ENCODE measurements at places on chromosomes 5 and 9.

DNA sequence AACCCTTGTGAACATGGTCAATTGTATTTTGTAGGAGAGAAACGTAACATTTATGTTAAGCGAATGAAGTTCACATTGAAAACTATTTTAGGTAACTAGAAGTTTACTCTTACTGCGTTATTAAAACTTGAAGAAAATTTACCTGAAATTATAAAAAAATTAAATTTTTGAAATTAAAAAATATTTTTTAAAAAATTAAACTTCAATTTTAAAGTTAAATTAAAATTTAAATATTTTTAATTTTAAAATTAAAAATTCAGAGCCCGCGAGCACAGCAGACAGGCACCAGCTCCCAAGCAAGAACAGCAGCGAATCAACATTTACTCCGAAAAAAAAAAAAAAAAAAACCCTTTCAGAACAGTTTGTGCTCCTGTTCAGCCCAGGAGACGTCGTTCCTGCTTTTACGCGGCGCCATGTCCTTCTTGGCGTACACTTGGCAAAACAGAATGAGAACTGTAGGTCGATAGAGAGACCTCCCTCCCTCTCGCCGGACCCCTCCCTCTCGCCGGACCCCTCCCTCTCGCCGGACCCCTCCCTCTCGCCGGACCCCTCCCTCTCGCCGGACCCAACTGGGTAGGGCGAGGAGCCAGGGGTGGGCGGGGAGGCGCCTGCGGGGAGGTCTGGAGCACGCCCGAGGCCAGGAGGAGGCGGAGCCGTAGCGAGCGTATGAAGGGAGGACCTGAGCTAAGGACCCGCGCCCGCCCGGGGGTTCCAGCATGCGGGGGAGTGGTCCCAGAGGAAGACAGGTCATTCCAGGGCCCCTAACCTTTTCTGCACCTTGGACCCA lies 235.8 kb downstream of the ROR2 start:
- no peak for DNase-seq

DNA sequence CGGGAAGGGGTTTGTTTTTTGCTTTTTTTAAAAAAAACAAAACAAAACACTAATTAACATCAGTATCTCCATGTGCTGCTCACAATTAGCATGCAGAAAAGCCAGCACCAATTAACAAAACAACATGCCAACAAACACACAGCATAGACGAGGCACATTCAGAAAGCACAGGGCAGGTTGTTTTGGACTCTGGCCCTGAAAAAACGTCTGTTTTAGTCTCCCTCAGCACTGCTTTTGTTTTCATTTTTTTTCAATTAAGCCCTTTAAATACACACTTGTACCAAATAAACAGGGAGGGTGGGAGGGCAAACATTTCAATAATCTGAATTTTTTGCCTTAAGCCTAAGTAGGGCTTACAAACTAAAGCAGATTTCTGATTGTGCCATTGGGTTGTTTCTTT lies 309.6 kb downstream of the DTWD2 start:
- no peak for DNase-seq

- peak; percentile 72 for DNase-seq
These were observed 72.9 kb downstream of the RFK start for GRCh38 chr9:76321195-76321828.

- DNase-seq: no peak
These were observed 31.9 kb downstream of the ARSB start for GRCh38 chr5:78953092-78953800.

DNA sequence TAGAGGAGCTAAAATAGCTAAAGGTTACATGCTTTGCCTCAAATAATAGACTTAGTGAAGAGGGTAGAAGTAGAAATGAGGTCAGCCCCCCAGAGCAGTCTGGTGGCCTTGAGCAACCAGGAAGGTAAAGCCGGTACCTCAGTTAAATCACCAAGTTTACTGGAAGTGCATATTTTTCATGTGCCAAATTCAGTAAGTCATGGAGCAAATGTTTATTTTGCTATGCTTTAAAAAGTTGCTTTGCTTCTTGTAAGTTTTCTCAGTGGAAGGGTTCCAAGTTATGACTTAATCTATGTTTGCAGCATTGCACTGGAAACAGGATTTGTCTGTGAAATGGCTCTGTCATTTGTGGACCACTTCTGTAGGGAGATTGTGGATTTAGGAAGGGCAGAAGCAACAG lies 256.7 kb downstream of the ARRDC3 start:
- DNase-seq: peak; percentile 69

GRCh38 chr5:4306057-4306456 lies 710.4 kb downstream of the IRX1 start:
- no peak for DNase-seq

GRCh38 chr9:109934136-109934856 lies 154.3 kb downstream of the PALM2AKAP2 start:
- no peak for DNase-seq

- no peak for DNase-seq
These were observed 194.8 kb downstream of the SPOCK1 start for GRCh38 chr5:137304226-137304874.

GRCh38 chr5:13143630-13144029 lies 800.9 kb downstream of the DNAH5 start:
- no peak for DNase-seq

DNA sequence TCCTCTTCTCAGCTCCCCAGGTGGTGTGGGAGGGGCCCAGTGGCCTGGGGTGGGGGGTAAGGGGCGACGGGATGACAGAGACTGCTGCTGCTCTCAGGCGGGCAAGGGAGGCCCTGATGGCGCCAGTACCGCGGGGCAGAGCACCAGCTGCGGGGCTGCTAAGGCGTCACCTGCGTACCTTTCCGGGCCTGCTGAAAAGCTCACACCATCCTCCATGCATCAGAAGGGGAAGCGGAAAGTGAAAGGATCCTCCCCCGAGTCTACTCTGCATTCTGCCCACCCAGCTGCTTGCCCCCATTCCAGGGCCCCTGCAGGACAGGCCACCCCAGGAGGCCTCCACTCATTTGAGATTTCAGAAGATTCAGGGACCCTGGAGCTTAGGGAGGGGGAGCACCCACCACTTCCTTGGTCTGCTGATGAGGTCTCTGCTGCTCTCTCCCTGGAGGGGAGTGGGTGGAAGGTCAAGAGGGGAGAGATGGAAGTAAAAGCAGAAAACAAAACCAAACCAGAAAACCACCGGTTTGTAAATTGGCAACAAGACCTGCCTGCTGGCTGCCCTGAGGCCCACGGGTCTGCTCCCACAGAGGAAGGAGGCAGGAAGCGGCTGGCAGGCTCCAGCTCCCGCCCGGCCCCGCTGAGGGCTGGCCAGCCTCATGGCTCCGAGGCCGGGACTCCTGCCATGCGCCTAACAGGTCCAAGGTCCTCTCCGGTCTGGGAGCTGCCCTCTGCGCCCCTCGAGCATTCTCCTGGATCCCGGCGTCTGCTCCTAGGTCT lies 33.6 kb downstream of the PRRT1B start:
- no peak for DNase-seq

- no peak for DNase-seq
These were observed 42.1 kb upstream of the STXBP1 start for GRCh38 chr9:127569886-127570401.

GRCh38 chr9:121509180-121509579 lies 9.5 kb upstream of the GGTA1 start:
- no peak for DNase-seq

- no peak for DNase-seq
These were observed 163.7 kb downstream of the ESM1 start for GRCh38 chr5:54821445-54822323.

- DNase-seq: peak; percentile 45
These were observed 151.3 kb downstream of the GAS1 start for GRCh38 chr9:86795823-86796553.

GRCh38 chr9:116812231-116813030 lies 125.3 kb downstream of the TRIM32 start:
- no peak for DNase-seq

- DNase-seq: no peak
These were observed 16.9 kb upstream of the NTRK2 start for GRCh38 chr9:84652496-84653120.

DNA sequence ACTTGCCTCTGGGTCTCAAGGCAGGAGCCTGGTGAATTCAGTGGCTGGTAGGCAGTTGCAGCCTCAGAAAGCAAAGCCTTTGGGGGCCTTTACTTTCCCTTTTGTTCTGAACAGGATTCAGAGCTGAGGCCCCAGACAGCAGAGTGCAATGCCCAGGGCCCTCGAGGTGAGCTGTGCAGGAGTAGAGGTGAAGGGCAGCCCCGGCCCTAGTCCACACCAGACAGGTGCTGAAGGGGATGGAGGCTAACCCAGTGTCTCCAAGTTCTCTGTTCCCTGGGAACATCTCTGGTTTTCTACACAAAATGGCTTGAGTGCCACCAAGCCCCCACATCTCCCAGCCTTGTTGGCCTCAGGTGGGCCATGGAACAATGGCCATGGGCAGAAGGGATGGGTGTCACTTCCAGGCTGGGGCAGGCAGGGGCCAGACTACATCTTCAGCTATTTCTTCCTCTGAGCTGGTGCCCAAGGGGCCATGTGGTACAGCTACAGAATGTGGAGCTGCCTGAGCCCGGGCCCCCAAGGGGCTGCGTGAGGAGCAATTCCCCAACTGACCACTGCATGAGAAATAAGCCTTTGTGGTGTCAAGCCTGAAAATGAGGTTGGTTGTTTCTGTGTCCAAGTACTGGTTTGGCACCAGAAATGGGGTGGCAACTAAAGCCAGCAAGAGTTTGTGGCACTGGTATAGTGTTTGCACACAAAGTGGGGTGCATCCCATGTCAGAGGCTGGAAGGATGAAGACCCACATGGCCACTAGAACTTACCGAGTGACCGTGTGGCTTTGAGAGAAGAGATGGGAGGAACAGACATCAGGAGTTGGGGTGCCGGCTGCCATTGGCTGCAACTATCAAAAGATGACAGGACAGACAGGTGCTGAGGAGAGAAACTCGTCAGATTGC lies 57.8 kb downstream of the BARX1 start:
- DNase-seq: no peak

DNA sequence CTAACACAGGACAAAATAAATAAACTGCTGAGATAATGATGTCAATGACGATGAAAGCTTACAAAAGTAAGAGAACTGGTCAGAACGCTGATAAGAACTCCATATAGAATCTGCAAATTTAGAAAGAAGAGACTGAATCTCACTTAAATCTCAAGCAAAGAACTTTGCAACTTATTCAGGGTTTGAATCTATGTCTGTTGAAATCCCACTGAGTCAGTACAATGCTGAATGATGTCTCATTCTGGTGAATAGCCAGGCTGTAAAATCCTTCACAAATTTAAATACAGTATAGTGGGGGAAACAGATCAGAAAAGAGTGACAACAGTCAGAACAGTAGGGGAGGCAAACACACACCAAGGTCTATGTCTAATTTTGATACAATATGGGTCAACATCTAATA lies 38.9 kb upstream of the NR3C1 start:
- DNase-seq: no peak

GRCh38 chr9:136629879-136630661 lies 32.6 kb upstream of the EGFL7 start:
- DNase-seq: no peak

DNA sequence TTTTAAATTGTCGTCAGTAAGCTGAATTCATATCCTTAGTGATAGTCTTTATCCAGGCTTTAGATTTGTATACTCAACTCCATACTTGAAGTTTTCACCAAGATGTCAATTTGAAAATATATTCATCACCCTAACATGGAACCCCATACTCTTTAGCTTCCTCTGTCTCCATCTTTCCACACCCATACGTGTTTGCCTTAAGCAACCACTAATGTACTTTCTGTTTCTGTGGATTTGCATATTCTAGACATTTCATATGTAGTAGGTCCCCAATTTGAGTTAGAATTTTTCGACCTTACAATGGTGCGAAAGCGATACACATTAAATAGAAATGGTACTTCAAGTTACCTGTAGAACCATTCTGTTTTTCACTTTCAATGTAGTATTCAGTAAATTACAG lies 65.2 kb downstream of the NSD1 start:
- no peak for DNase-seq

- no peak for DNase-seq
These were observed 103.9 kb downstream of the ESM1 start for GRCh38 chr5:54881286-54882005.

- no peak for DNase-seq
These were observed 98.7 kb upstream of the PALM2AKAP2 start for GRCh38 chr9:109681301-109681700.

DNA sequence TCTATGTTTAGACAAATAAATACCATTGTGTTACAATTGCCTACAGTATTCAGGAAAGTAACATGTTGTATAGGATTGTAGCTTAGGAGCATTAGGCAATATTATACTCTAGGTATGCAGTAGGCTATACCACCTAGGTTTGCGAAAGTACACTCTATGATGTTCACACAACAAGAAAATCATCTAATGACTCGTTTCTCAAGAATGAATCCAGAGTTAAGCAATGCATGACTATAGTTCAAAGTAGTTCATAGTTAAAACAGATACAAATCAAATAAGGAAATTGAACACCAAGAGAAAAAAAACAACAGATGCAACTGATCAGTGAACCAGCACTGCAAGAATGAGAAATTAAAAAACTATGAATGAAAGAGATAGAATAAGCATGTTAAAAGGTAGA lies 27.6 kb upstream of the ABLIM3 start:
- no peak for DNase-seq

DNA sequence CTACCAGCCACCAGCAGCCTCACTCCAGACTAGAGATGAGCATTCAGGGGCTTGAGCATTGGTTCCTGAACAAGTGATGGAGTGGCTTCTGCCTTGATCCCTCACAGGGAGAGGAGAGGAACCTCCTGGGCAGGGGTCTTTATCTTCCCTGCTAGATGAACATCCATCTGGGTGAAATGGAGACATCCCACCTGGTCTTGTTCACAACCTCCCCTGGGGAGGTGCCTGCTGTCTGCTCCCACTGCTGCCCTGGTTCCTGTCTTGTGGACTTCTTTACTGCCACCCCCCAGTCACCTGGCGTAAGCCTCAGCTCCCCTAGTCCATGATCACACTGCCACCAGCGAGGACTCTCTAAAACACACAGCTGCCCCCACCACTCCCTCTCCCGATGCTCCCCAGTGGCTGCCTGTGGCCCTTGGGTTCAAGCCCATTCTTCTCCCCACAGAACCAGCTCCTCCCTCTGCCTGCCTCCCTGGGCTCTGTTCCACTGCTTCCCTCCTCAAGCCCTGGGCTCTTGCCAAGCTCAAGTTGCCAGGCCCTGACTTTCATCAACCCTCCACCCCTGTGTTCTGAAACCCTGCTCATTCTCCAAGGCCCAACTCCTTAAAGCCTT lies 51.5 kb downstream of the COL15A1 start:
- DNase-seq: no peak

DNA sequence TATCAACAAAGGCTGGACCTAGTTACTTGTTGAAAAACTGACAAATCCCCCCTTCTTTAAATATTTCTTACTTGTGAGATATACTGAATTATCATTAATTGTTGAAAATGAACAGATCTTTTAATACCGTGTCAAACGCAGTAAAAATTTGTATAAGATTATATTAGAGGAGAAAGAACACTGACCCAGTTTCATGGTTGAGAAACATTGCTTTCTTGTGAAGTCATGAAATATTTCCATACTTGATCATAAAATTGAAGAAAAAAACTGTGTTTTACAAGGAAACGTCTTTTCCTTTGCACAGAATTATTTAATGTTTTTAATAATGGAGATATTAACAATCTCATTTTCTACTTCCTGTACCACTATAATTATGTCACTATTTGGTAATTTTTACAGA lies 45.8 kb downstream of the MOCS2 start:
- DNase-seq: no peak

- no peak for DNase-seq
These were observed 37.9 kb downstream of the FBXW11 start for GRCh38 chr5:171968531-171968930.
